Central memory CD4-positive, alpha-beta T cell (primary cell): ENCODE measurements at places on chromosomes 5 and 9.

DNA sequence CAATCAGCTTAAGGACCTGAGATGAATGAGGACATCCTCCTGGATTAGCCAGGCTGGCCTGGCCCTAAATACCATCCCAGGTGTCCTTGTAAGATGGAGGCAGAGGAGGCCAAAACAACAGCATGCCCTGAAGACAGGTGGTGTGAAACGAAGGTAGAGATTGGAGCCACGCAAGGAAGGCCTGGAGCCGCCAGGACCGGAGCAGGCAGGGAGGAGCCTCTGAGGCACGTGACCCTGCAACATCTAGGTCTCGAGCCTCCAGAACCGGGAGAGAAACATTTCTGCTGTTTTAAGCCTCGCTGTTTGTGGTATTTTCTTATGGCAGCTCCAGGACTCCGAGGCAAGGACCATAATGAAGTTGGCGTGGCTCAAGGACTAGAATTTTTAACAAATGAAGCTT is 9.7 kb upstream of the COL5A1 start:
- no peak for DNase-seq

GRCh38 chr5:77937015-77937908 is 161.1 kb upstream of the TBCA start:
- DNase-seq = no peak

DNA sequence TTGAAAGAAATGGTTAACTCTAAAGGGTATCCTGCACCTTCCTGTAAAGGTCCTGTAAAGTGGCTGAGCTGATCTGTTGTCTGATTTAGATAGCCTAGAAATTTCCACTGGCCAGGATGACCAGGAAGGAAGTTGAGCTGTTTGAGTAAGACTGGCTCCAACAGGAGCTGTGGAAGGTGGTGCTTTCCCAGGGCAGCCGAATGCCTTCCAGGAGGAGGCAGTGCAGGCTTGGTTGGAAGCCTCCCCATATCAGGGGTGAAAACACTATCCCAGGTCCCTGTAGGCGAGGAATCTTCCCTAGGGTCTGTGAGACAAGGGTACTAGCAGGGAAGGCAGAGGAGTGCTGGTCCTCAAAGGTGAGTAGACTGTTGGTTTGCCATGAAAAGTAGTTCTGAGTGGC is 98.4 kb downstream of the LIX1 start:
- no peak for DNase-seq

DNA sequence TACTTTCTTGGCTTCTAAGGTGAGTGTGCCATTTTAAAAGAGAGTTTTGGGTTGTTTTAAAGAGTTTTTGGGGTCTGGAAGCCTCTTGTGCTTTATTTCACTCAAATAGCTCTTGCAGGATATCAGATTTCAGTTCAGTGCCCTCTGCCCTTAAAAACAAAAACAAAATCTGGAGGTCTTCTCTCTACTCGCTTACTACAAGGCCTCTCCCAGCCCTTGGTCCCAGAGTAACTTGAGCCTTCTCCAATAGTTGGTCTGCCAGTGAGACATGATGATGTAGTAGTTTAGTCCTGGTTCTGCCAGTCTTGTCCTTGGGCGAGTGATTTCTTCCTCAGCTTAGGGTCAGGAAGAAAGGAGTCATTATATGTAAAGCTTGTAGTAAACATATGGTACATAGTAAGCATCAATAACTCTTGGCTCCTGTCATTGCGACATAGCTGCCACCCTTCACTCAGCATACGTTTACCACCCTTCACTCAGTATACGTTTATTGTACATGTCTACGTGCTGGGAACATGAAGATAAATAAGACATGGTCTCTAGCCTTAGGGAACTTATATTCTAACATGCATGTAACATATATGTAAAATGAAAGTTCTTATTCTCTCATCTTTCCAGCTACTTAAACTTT is 147.6 kb downstream of the MAN2A1 start:
- no peak for DNase-seq

GRCh38 chr9:82797534-82797933 is 265.4 kb downstream of the RASEF start:
- DNase-seq = no peak
